Colonic mucosa (tissue), 4 donors: ENCODE measurements at places on chromosomes 13 and 19. TPM values are rescaled to one million over a fixed set of nuclear protein-coding genes. Genes with fewer than 3 reads are reported as not detected.

NRTN gene
- 1.8 TPM for total RNA-seq

MYH14 gene
- total RNA-seq, result 506 TPM

DNA sequence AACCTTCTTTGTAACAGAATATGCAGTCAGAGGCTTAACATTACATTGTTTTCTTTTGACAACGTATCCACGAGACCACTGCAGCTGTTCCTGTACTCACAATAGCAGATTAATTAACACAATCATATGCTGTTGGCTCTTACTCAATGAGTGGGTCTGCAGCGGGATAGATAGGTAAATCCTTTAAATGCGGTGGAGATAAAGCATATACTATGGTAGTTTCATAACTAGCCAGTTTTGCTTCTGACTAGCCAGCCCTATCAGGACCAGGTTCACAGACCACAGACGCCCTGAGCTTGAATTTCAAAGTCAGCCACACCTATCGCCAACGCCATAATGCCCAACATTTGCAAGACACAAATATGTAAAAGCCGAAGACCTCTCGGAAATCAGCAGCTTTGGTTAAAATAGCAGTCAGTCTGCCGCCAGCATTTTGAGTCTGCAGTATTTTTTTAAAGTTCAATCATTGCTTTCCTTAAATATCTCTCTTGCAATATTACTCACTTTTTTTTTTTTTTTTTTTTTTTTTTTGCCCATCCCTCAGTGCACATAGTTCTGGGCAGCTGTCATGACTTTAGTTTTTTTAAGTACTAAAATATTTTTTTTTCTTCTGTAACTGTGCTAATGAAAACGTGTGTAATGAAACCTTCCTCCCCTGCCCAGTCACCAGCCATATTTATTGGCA lies 120.5 kb downstream of the ZNF536 start:
- no peak for DNase-seq

- no peak for DNase-seq
Observed at GRCh38 chr13:29435125-29435911, 160.2 kb downstream of the SLC7A1 start.

GRCh38 chr19:3302755-3303154 lies 63.6 kb upstream of the NFIC start:
- DNase-seq, result no peak

DNA sequence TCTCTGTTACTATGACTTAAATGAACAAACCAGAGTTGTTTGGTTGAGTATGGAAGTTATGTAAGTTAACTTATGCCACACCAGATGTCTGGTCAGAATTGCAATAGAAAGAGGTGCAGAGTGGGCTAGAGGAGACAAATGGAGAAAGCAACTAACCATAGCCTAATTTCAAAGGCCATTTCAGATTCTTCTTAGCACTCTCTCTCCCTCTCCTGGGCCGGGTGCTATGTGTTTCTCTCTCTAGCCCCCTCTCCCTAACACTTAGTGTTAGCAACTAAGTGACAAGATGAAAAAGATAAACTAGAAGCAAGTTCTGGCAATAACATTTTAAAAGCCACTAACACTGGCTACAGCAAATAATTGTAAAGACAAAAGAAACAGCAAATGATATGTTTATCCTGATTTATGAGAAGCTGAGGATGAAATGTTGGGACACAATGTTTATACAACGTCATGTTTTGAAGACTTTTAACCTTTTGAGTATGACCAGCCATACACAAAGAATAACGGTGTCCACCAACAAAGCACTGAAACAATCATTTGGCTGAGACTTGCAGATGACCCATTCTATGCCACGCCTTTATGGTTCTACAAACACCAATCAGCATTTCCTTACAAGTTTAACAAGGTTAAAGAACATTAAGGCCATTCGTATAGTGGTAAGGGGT lies 18.6 kb downstream of the SERPINE3 start:
- DNase-seq, result no peak
